ENCODE measurements at places on chromosomes 1 and 21. TPM values are rescaled to one million over a fixed set of nuclear protein-coding genes. Genes with fewer than 3 reads are reported as not detected.

GRCh38 chr1:206578978-206579374 lies 33.3 kb downstream of the EIF2D start:
- no peak for DNase-seq

The TAS1R1 gene
- under 0.01 TPM for total RNA-seq

The KLF17 gene
- under 0.01 TPM for total RNA-seq

- DNase-seq = no peak
Observed at GRCh38 chr1:164905869-164906268, 346.9 kb downstream of the PBX1 start.

DNA sequence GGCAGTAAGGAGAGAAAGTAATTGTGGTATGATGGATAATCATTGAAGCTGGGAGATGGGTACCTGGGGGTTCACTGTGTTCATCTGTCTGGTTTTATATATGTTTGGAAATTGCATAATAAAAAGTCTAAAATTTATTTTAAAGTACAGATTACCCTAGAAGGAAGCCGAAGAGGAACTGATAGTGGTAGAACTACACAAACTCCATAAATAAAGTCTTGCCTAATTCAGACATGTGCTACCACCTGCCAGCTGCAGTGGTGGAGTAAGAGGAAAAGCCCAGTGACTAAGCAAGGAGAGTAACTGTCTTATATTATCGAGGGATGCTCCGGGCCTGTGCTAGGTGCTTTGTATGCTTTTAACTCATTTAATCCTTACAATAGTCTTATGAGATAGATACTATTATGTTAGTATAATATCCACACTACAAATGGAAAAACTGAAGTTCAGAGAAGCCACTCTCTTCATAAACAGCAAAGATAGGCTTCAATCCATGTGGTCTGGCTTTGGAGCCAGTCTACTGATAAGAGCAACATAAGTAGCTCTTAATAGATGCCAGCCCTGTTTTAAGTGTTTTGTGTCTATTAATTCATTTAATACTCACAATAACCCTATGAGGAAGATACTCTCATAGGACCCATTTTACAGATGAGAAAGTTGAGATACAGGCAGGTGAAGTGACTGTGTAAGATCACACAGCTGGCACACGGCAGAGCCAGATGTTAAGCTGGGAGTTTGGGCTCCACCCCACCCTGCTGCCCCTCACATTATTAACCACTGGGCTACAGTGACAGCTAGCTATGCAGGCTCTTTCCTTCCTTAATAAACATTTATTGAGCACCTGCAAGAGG lies 56.8 kb upstream of the HNRNPU start:
- DNase-seq = peak; percentile 72

The CBR1 gene
- total RNA-seq = 91.8 TPM

The OR2T29 gene
- not detected for total RNA-seq

The CHAF1B gene
- 3.9 TPM for total RNA-seq

GRCh38 chr21:35005560-35006224 lies 43.4 kb downstream of the RUNX1 start:
- no peak for DNase-seq

All from fibroblast of villous mesenchyme (primary cell).